Renal pelvis (tissue), 12 donors: ENCODE measurements at places on chromosomes 13 and 19. TPM values are rescaled to one million over a fixed set of nuclear protein-coding genes. Genes with fewer than 3 reads are reported as not detected.

The CRX gene
- polyA plus RNA-seq = 0.06 TPM

The ATXN8OS gene
- polyA plus RNA-seq = 0.37 TPM

The CCDC8 gene
- 62.1 TPM for polyA plus RNA-seq

The CPB2 gene
- 0.18 TPM for polyA plus RNA-seq

The RFXAP gene
- 13.4 TPM for polyA plus RNA-seq

The TNNI3 gene
- polyA plus RNA-seq = 7.5 TPM

The KLK3 gene
- 0.58 TPM for polyA plus RNA-seq

The UTP14C gene
- 29.2 TPM for polyA plus RNA-seq

The BST2 gene
- 130 TPM for polyA plus RNA-seq

The PCDH8 gene
- polyA plus RNA-seq = not detected

The CNN2 gene
- polyA plus RNA-seq = 174 TPM

The GDF15 gene
- 6.9 TPM for polyA plus RNA-seq

The BEST2 gene
- polyA plus RNA-seq = not detected

The IGFL3 gene
- polyA plus RNA-seq = not detected

The TMEM59L gene
- 3.3 TPM for polyA plus RNA-seq

The R3HDM4 gene
- 43.1 TPM for polyA plus RNA-seq

The FGF22 gene
- 0.83 TPM for polyA plus RNA-seq

The OCEL1 gene
- 22.9 TPM for polyA plus RNA-seq

The CDX2 gene
- not detected for polyA plus RNA-seq

The CYP4F11 gene
- polyA plus RNA-seq = 0.70 TPM

The EPN1 gene
- 123 TPM for polyA plus RNA-seq

The AMER2 gene
- 0.40 TPM for polyA plus RNA-seq

The KIR2DL3 gene
- polyA plus RNA-seq = not detected

The LILRB4 gene
- 1.2 TPM for polyA plus RNA-seq

The FCER2 gene
- polyA plus RNA-seq = not detected

The TSEN34 gene
- 70.9 TPM for polyA plus RNA-seq

The ADGRE1 gene
- polyA plus RNA-seq = not detected

The PLVAP gene
- 167 TPM for polyA plus RNA-seq

The C19orf38 gene
- 1.8 TPM for polyA plus RNA-seq

The CNN1 gene
- polyA plus RNA-seq = 4.5 TPM

The ZNF264 gene
- polyA plus RNA-seq = 16.6 TPM

The SIGLEC11 gene
- 5.5 TPM for polyA plus RNA-seq

The ZNF837 gene
- 5.8 TPM for polyA plus RNA-seq

The ZNF772 gene
- 25.2 TPM for polyA plus RNA-seq

The ZBTB7A gene
- polyA plus RNA-seq = 11.9 TPM

The FCAR gene
- 0.21 TPM for polyA plus RNA-seq

The RNF225 gene
- polyA plus RNA-seq = not detected

The ZNF471 gene
- 33.6 TPM for polyA plus RNA-seq

The KLF1 gene
- 0.46 TPM for polyA plus RNA-seq

The IFNL1 gene
- polyA plus RNA-seq = not detected

The C1QTNF9 gene
- 0.47 TPM for polyA plus RNA-seq

The REXO1 gene
- 30.0 TPM for polyA plus RNA-seq

The UHRF1 gene
- polyA plus RNA-seq = 43.5 TPM
